Left lung (tissue), 14 donors: ENCODE measurements at places on chromosomes 5 and 9. TPM values are rescaled to one million over a fixed set of nuclear protein-coding genes. Genes with fewer than 3 reads are reported as not detected.
A peak's percentile ranks its signal among the peaks of the same experiment; 100 is the strongest.

- DNase-seq, result no peak
Measured at GRCh38 chr5:107876261-107876660, 205.5 kb upstream of the EFNA5 start.

DNA sequence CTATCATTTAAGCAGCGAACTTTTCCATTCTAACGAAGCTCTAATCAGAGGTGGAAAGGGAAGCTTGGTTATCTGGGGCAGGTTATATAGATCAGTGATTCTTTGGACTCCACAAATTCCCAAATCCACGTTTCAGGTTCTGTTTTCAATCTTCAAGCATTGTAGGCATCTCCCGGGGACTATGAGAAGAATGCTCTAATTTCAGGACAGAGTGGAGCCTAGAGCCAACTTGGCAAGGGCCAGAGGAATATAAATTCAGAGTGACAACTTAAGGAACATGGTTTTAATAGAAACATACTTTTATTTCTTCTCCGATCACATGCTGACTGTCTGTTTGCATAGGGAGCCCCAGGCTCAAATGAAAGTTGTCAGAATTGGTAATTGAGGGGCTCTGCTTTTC is 514.0 kb upstream of the KLF4 start:
- no peak for DNase-seq

DNA sequence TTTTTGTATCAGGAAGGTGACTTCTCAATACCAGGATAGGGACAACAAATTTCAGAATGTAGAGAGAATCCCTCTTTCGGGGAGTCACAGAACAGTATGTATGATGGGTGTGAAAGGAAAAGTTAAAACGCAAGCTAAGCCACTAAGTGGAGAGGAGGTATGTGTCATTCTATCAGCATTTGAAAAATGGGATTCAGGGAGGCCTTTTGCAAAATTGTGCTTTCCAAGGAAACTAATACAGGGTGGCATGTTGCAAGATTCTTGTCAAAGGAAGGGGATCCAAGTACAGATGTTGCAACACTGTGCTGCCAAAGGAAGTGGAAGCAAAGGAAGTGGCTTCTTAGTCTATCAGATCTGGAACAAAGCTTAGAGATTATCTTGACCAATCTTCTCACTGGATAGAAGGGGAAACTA is 12.6 kb upstream of the TNIP1 start:
- peak; percentile 68 for DNase-seq

DNA sequence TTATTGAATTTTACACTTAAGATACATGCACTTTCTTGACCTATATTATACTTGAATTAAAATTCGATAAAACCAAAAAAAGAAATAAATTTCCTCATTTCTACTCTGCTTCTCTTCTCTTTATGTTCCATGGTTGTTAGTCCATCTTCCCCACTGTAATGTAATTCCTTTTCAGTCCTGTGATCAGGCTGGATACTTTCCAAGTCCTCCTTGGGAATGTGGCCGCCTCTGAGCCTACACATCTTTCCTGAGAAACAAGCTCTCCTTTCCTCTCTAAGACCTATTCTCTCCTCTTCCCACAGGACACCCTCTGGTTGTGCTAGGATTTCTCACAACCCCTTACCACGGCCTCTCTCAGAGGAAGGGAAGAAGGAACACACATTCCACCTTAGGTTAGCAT is 285.1 kb downstream of the DNAH5 start:
- no peak for DNase-seq

The IFNA21 gene
- polyA plus RNA-seq, result not detected

GRCh38 chr5:140202078-140202477 is 27.1 kb downstream of the CYSTM1 start:
- DNase-seq, result no peak

DNA sequence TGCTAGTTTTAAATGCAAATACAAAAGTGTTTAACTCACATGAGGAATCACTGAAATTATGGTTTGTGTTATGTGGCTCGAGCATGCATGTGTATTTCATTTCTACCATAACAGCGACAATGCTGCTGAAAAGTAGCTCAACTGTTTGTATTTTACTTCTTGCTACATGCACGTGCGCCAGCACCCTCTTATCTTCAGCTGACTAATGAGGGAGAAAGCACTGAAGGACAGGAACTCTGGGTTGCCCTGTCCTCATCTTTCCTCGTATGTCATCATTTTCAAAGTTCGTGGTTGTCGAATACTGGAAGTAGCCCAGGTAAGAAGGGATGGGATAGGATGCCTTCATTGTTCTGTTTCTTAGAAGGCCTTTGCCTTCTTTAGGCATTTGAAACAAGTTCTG is 120.3 kb downstream of the SYK start:
- no peak for DNase-seq

GRCh38 chr9:82532504-82533180 is 530.3 kb downstream of the RASEF start:
- DNase-seq, result no peak

DNA sequence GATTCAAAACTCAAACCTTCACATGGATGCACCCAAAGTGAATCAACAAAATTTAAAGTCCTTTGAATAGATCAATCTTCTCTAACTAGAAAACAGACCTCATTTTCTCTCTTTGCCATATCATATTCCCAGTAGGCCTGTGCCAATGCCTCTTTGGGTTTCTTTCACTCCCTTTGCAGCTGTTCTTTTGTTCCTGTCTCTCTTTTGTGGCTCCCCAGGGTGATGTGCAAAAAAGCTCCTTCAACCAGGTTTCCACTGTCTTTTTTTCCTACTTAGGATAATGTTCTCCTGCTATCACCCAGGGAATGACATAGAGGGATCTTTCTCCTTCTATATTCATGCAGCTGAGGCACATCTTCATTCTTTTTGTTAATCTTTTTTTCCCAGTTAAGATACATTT is 54.6 kb downstream of the MARCHF3 start:
- no peak for DNase-seq

The RNF208 gene
- 7.0 TPM for polyA plus RNA-seq

The NEUROG1 gene
- polyA plus RNA-seq, result not detected

- no peak for DNase-seq
Measured at GRCh38 chr9:21570643-21571275, 88.6 kb upstream of the IFNE start.
